Upper lobe of left lung (tissue), 6 donors: ENCODE measurements at places on chromosomes 7 and 10. TPM values are rescaled to one million over a fixed set of nuclear protein-coding genes. Genes with fewer than 3 reads are reported as not detected.

CTAGE4 gene
- total RNA-seq: 3.0 TPM

GRCh38 chr7:1596181-1597043 is 26.6 kb upstream of the PSMG3 start:
- H3K36me3 ChIP-seq: no peaks in the 10 kb centered on the region
- no peak for DNase-seq
- H3K4me3 ChIP-seq: no peak overlapping the region
- no peaks in the 10 kb centered on the region for H3K4me1 ChIP-seq

- no peaks in the 10 kb centered on the region for H3K27me3 ChIP-seq
- no peak for DNase-seq
- no peaks in the 10 kb centered on the region for H3K4me1 ChIP-seq
Observed at GRCh38 chr7:95517870-95518269, 32.1 kb downstream of the ASB4 start.

DNA sequence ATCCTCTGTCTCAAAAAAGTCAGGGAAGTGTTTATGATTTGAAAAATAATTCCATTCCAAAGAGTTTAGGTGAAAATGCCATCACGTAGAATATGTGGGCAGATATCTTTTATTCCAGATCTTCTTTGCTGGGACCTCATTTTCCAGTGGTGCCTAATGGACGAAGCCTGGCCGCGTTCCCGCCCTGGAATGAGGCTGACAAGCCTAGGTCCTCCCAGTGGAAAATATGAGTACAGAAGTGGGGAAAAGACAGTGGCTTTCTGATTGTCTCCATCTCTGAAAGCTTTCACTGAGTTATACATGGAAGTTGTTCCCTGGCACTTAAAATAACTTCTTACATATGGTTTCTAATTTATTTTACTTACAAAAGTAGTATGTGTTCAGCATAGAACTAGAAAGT is 139.4 kb downstream of the TACC2 start:
- no peak for DNase-seq
- H3K4me1 ChIP-seq: peaks cover 34% of the 10 kb centered on the region
- no peaks in the 10 kb centered on the region for H3K36me3 ChIP-seq
- H3K4me3 ChIP-seq: peak overlapping the region; percentile 43
- peak overlapping the region; percentile 87 for H3K27ac ChIP-seq

- H3K4me1 ChIP-seq: no peaks in the 10 kb centered on the region
- H3K27me3 ChIP-seq: no peaks in the 10 kb centered on the region
- H3K4me3 ChIP-seq: no peak overlapping the region
- H3K27ac ChIP-seq: no peak overlapping the region
- no peak for DNase-seq
Observed at GRCh38 chr10:2920168-2920567, 147.2 kb upstream of the PFKP start.

DNA sequence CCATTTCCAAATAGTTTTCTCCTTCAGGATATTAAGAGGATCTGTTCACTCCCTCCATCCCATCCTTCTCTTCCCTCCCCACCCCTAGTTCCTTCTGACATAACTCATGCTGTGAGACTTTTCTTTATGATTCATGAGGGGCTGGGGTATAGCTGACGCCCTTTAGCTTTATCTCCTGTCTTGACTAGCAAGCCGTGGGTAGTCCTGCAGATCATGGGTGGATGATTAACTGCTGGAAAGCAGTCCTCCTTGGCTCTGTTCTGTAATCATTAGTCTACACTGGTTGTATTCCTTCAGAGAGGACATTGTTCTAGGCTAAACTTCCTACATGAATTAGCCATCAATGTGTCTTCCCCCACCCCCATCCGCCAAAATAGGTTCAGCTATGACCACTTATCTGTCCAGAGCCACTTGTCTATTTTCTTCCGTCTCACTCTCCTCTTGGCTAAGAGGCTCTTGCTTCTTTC is 135.4 kb downstream of the LRRC4 start:
- H3K4me3 ChIP-seq: no peak overlapping the region
- peaks cover 11% of the 10 kb centered on the region for H3K4me1 ChIP-seq
- H3K27ac ChIP-seq: no peak overlapping the region

KEL gene
- total RNA-seq: 9.2 TPM

LIPM gene
- not detected for total RNA-seq

DNA sequence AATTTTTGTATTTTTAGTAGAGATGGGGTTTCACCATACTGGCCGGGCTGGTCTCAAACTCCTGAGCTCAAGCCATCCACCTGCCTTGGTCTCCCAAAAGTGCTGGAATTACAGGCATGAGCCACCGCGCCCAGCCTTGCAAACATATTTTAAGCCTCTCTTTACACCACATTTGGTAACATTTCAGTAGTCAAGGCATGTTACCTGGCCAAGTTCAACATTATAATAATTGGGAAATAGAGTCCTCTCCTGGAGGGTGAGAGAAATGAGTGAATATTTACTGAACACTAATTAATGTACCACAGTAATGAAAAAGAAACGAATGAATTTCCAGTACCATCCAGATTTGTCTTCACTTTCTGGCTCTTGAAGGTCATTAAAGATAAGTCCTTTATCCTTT is 10.0 kb upstream of the CNOT4 start:
- no peaks in the 10 kb centered on the region for H3K36me3 ChIP-seq
- H3K4me1 ChIP-seq: no peaks in the 10 kb centered on the region
- peak; percentile 30 for DNase-seq
- no peak overlapping the region for H3K4me3 ChIP-seq
- H3K27me3 ChIP-seq: no peaks in the 10 kb centered on the region
- H3K27ac ChIP-seq: no peak overlapping the region

SEMA3A gene
- total RNA-seq: 8.8 TPM

UTF1 gene
- total RNA-seq: not detected

- peaks cover 66% of the 10 kb centered on the region for H3K27me3 ChIP-seq
- H3K36me3 ChIP-seq: no peaks in the 10 kb centered on the region
Observed at GRCh38 chr10:101231092-101231491, 1.8 kb upstream of the LBX1 start.

PNLIPRP1 gene
- total RNA-seq: not detected

DNA sequence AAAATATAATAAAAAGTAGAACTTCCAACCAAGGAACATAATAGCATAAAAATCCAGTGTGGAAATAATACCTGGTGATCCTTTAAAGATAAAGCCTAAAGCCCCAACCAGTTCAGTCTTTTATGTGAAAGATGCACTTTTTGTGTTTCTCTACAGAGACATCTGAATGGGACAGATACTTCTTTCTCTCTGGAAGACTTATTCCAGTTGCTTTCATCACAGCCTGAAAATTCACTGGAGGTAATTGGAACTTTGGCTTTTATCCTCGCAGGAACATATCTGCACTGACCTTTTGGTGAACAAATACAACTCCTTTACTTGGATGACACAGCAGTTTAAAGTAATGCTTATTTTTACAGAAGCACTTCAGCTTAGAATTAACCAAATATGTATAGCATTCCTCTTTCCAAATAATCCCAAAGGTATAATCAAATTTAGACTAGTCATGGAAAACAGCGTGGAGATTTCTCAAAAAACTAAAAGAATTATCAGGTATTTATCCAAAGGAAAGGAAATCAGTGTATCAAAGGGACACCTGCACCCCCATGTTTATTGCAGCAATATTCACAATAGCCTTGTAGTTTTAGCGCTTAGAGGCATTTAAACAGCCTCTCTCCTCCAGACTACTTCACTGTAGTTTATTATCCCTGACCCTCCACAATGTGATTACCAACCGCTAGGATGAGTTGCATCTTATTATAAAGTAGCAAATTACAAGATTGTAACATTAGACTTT is 16.8 kb downstream of the HNRNPA2B1 start:
- H3K4me1 ChIP-seq: peaks cover 42% of the 10 kb centered on the region
- no peak overlapping the region for H3K27ac ChIP-seq
- H3K27me3 ChIP-seq: no peaks in the 10 kb centered on the region
- no peak for DNase-seq

- no peaks in the 10 kb centered on the region for H3K4me1 ChIP-seq
- no peaks in the 10 kb centered on the region for H3K36me3 ChIP-seq
- no peaks in the 10 kb centered on the region for H3K27me3 ChIP-seq
- no peak overlapping the region for H3K27ac ChIP-seq
Observed at GRCh38 chr7:159083698-159084068, 61.0 kb downstream of the VIPR2 start.

- H3K36me3 ChIP-seq: peaks cover 3% of the 10 kb centered on the region
- no peaks in the 10 kb centered on the region for H3K27me3 ChIP-seq
- no peak overlapping the region for H3K27ac ChIP-seq
Observed at GRCh38 chr7:1926908-1927306, 256.8 kb downstream of the ELFN1 start.

GRM3 gene
- not detected for total RNA-seq

DNA sequence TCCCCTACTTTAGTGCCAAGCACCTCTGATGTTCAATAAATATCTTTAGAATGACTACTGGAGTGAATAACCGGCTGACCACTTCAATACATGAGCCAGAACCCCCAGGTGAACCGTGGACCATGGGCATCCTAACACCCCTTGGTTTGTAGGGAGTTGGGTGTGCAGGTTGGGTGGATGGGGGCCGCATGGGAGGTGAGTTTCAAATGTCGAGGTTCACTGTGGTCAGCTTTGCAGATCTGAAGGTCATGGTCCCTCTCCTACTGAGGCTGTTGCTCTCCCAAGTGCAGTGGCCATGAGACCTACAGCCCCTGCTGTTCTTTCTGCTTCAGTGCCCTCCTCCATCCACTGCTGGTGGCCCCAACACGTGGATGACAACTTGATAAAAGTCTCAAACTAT is 178.0 kb upstream of the MKI67 start:
- no peaks in the 10 kb centered on the region for H3K36me3 ChIP-seq
- no peak overlapping the region for H3K27ac ChIP-seq
- H3K4me1 ChIP-seq: no peaks in the 10 kb centered on the region
- no peaks in the 10 kb centered on the region for H3K27me3 ChIP-seq

GRM8 gene
- 1.8 TPM for total RNA-seq

DNA sequence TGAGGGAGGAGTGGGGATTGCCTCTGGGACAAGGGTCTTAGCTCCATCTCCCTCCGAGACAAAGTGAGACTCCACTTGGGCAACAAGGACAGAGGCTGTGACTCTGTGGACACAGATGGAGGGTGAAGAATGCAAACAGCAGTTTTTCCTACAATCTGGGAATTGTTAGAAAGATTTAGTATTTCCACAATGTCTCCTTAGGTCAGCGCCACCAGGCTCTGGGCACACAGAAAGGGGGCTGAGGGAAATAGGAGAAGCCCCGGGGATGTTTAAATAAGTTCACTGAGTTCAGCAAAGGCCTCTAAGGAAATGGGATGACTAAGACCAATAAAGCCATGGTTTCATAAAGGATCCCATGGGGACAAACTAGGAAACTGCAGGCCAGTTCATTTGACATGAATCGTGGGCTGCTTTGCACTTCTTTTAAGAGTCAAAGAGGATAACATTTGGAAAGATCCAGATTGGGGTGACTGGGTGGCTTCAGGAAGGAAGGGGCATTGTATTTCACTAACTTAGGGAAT is 219.8 kb upstream of the GLI3 start:
- H3K27ac ChIP-seq: no peak overlapping the region
- DNase-seq: no peak
- H3K4me3 ChIP-seq: no peak overlapping the region
- no peaks in the 10 kb centered on the region for H3K27me3 ChIP-seq

GRCh38 chr7:100649826-100650565 is 6.3 kb downstream of the ACTL6B start:
- DNase-seq: no peak
- H3K4me3 ChIP-seq: no peak overlapping the region
- no peaks in the 10 kb centered on the region for H3K4me1 ChIP-seq

GRCh38 chr7:98816241-98816640 is 53.6 kb downstream of the TMEM130 start:
- H3K36me3 ChIP-seq: no peaks in the 10 kb centered on the region
- H3K4me3 ChIP-seq: no peak overlapping the region
- no peak for DNase-seq
- H3K27me3 ChIP-seq: no peaks in the 10 kb centered on the region
- H3K4me1 ChIP-seq: no peaks in the 10 kb centered on the region

DNA sequence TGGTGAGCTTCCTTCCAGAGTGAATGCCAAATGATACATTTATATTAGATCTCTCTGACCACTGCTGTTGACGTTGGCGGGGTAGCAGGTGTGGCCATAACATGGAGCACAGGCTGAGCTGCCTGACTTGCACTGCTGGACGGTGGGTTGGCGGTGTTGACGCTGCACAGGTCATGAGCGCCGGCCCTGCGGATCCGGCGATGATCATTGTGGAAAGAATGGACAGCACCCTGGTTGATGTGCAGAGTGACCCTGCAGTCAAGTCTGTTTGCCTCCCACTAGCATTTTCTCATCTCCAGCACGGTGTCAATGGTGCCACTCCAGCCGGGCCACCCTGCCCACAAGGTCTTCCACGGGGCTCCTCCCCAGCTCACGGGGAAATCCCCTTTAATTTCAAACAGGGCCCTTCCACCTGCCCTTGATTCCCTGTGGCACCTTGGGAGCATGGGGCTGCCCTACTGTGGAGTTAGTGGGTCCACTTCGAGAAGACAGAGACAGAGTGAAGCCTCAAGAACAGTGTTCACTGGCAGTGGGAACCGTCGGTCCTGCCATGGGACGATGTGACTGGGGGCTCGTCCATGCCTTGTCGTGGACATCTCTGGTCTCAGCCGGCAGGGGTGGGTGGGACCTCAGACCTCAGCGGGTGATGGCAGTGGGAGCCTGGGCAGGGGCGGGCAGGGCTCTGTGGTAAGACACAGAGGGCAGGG is 613.5 kb downstream of the PTPRN2 start:
- H3K4me3 ChIP-seq: no peak overlapping the region
- H3K27me3 ChIP-seq: no peaks in the 10 kb centered on the region
- peak; percentile 11 for DNase-seq
- H3K4me1 ChIP-seq: no peaks in the 10 kb centered on the region
- no peaks in the 10 kb centered on the region for H3K36me3 ChIP-seq
- H3K27ac ChIP-seq: no peak overlapping the region

GRCh38 chr10:61975391-61975932 is 74.0 kb downstream of the ARID5B start:
- H3K27me3 ChIP-seq: no peaks in the 10 kb centered on the region
- no peak overlapping the region for H3K27ac ChIP-seq
- no peaks in the 10 kb centered on the region for H3K4me1 ChIP-seq
- H3K4me3 ChIP-seq: no peak overlapping the region
- no peak for DNase-seq

HOXA11 gene
- total RNA-seq: not detected

- H3K36me3 ChIP-seq: no peaks in the 10 kb centered on the region
- DNase-seq: no peak
- H3K4me1 ChIP-seq: no peaks in the 10 kb centered on the region
Observed at GRCh38 chr7:157903710-157904109, 566.9 kb downstream of the DNAJB6 start.

SEMA3D gene
- 3.5 TPM for total RNA-seq

AGAP4 gene
- 11.6 TPM for total RNA-seq

DNA sequence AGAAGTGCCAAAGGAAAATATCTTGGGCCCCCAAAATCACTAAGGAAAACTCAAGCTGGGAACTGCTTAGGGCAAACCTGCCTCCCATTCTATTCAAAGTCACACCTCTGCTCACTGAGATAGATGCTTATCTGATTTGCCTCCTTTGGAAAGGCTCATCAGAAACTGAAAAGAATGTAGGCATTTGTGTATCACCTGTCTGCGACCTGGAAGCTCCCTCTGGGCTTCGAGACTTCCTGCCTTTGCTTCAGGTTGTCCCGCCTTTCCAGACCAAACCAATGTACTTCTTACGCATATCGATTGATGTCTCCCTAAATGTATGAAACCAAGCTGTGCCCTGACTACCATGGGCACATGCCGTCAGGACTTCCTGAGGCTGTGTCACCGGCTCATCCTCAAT is 14.5 kb upstream of the LRRC72 start:
- H3K36me3 ChIP-seq: no peaks in the 10 kb centered on the region
- H3K4me3 ChIP-seq: no peak overlapping the region
- no peak for DNase-seq

CHST12 gene
- total RNA-seq: 30.5 TPM

- peaks cover 23% of the 10 kb centered on the region for H3K36me3 ChIP-seq
- no peak overlapping the region for H3K27ac ChIP-seq
- DNase-seq: no peak
- no peaks in the 10 kb centered on the region for H3K27me3 ChIP-seq
Observed at GRCh38 chr10:95644901-95645300, 11.6 kb downstream of the ALDH18A1 start.
